ENCODE measurements at places on chromosomes 5 and 9.

DNA sequence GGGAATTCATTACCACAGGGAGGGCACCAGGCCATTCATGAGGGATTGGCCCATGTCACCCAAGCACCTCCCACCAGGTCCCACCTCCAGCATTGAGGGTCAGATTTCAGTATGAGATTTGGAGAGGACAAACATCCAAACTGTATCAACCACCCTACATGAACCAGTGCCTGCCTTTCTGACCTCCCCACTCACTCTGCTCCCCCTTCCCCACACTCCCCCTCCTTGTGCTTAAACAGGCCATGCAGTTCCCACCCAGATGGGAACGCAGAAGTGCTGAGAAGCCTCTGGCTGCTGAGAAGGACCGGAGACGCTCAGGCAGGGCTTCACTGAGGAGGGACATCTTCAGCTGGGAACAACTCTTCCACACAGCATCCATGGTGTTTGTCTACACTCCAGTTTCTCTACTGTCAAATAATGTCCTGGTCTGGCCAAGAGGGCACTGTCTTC lies 30.0 kb upstream of the ADAMTS2 start:
- DNase-seq = no peak

GRCh38 chr9:328453-328852 lies 113.8 kb downstream of the DOCK8 start:
- DNase-seq = no peak

GRCh38 chr5:35212122-35212982 lies 17.9 kb downstream of the PRLR start:
- no peak for DNase-seq

GRCh38 chr5:132446621-132447020 lies 44.0 kb downstream of the IRF1 start:
- no peak for DNase-seq

GRCh38 chr9:97660340-97660739 lies 26.7 kb downstream of the NCBP1 start:
- DNase-seq = no peak

DNA sequence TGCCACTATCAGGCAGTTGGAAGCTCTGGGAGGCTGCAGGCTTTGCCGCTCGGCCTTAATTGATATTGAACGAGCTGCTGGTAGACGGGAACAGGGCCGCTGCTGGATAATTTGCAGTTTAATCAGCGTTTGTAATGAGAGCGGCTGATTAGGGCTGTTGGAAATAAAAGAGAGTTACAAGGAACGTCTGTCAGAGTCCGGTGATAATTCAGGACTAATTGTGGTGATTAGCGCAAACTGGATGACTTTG lies 68.2 kb upstream of the TBCA start:
- no peak for DNase-seq

- DNase-seq = no peak
These were observed 53.7 kb upstream of the VCAN start for GRCh38 chr5:83417884-83418283.
